EH (cell line): ENCODE measurements at places on chromosomes 6 and 20.

- peak; percentile 93 for DNase-seq
Measured at GRCh38 chr6:90025523-90026061, 131.3 kb downstream of the GJA10 start.

DNA sequence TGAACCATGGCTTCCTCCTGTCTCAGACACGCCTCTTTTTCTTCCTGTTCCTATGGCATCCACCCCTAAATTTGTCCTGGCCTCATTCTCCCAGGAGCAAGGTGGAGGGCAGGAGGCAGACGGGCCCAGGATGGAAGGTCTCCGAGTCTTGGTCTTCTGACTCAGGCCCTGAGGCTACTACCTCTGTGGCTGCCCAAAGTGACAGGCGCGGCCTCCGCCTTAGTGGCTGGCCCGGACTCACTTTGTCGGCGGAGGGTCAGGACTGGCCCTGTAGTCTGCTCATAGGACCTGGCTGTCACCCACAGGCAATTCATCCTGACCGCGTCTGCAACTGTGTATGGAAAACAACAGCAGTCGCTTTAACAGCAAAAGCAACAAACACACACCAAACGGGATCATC, 263.1 kb upstream of the SUPT3H start:
- DNase-seq: no peak

- no peak for DNase-seq
Measured at GRCh38 chr6:6993503-6994237, 114.1 kb upstream of the RREB1 start.

- DNase-seq: peak; percentile 30
Measured at GRCh38 chr20:10359621-10360040, 74.4 kb downstream of the MKKS start.

DNA sequence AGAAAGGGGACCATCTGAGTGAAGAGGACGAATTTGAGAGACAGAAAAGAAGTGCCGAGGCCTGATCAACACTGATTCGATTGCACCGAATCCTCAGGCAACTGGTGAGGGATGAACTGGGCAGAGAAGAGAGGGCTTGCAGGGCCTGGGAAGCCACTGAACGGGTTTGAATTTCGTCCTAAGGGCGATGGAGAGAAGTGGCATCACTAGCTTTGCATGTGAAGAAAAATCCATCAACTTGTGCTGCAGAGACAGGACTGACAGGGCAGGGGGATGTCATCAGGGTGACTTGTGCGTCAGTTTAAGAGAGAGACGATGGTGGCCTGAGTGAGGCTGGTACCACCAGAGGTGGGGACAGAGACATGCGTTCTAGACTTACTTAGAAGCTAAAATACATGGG, 73.7 kb upstream of the SLC22A23 start:
- no peak for DNase-seq

DNA sequence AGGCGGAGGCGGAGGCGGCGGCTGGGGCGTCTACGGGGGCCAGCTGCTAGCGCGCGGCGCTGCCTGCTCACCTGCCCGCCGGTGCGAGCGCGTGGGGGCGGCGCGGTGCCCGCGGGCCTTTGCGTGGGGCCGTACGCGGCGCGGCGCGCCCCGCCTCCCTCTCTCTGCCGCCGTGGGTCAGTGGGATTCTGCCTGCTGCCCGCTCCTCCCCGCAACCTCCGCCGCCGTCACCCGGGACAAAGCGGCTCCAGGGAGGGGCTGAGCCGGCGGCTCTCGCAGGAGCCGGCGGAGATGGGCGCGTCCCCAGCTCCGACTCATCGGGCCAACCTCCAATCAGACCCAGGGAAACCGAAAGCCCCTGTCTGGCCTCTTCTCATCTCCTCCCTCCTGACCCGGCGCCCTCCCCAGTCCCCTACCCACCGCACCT, at the start of gene RCAN2:
Gene RCAN2 (minus strand): TSS at position 249 of the 427 bp plus-strand sequence.
- DNase-seq: peak; percentile 39

DNA sequence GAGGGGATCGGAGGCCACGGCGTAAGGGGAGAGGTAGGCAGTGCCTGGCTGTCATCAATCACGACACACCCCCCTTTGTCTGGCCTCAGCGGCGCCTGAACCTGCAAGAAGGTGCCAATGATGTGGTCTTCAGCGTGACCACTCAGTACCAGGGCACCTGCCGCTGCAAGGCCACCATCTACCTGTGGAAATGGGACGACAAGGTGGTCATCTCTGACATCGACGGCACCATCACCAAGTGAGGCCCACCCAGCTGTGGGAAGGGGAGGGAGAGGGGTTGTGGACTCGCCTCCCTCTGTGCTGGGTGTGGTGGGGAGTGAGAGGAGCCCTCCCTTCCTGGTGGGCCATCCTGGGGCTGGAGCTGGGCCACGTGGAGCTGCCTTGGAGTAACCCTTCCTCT, 9.7 kb downstream of the EMILIN3 start:
- DNase-seq: no peak

GRCh38 chr6:133606852-133607251, 282.1 kb upstream of the TCF21 start:
- no peak for DNase-seq

GRCh38 chr6:100281471-100281901, 183.2 kb downstream of the SIM1 start:
- DNase-seq: no peak

DNA sequence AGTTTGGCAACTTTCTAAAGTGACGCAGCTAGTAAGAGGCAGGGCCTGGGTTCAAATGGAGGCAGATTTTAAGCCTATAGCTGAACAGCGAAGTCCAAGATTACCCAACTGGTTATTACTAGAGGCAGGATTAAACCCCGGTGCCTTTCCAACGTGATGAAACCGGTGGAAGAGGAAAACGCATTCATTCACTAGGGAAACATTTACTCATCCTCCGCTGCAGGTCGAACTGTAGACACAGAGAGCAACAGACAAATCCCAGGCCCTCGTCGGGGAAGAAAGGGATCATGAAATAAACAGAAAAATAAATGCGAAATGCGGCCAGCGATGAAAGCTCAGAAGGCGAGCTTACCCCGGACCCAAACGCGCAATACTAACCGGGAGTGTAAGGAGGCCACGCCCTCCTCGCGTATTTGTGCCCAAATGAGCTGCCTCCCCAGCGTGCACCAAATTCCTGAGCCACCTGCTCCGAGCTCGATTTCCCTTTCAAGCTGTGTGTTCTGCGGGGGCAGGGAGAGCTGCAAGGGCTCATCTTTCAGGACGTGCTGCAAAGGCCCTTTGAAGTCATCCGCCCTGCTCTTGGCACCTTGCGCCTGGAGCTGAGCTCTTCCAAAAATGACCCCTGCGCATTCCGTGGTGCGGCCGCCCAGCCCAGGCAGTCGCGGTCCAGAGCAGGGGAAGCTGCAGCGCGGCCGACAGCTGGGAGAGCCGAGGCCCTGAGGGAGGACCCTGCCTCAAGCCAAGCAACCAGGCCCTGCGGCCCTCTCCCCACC, 46.9 kb downstream of the PDYN start:
- DNase-seq: peak; percentile 7

DNA sequence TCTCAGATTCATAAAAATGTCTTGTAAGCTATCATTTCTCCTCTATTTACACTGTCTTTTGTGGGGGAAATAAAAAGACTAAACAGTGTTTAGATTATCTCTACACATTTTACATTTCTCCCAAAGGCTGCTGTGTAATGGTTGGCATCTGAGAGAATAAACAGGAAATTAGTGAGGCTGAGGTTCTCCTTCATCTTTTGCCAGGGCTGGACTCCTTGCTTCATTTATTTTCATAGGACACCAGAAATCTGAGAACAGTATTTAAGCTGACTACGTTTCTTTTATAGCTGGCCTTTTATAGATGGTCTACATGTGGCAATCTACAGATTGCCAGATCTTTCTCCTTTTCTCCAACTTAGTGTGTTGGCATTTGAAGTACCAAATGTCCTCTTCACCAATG, 41.5 kb downstream of the PLCB4 start:
- peak; percentile 63 for DNase-seq
